ENCODE measurements at places on chromosomes 6 and 20. TPM values are rescaled to one million over a fixed set of nuclear protein-coding genes. Genes with fewer than 3 reads are reported as not detected.

- no peak for DNase-seq
These were observed 365.3 kb upstream of the SULF2 start for GRCh38 chr20:48150568-48150967.

GRCh38 chr6:38730140-38730862 lies 15.2 kb downstream of the DNAH8 start:
- DNase-seq: no peak

DNA sequence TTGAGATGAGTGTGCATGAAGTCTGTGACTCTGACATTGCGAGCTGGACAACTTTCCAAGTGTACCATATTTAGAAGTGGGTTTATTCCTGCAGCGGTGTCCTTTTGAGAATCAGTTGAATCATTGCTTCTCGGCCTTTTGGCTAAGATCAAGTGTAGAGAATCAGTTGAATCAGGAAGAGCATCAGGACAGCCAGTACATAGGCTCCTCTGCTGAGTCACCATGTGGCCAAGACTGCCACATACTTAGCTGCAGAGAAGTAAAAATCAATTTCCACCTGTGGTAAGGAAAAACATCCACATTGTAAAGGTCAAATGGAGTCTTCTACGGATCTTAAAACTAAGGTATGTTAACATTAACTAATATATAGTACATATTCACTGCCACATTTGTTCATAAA lies 428.4 kb upstream of the MARCKS start:
- no peak for DNase-seq

The DLL1 gene
- total RNA-seq: 18.6 TPM

- DNase-seq: no peak
These were observed 11.4 kb downstream of the SLC2A4RG start for GRCh38 chr20:63750807-63751470.

- no peak for DNase-seq
These were observed 232.0 kb upstream of the NOX3 start for GRCh38 chr6:155687645-155688044.

DNA sequence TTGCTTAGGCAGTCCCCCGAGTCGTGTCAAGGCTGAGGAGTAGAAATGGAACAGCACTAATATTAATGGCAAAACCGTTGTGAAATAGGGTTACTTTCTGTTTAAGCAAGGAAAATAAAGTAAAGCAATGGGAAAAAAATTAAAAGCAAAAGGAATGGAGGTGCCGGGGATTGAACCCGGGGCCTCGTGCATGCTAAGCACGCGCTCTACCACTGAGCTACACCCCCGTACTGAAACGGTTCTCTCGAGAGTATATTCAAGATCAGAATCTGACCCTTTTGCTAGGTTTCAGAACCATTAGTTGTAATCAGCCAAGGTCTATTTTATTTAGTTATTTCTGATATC lies 85.5 kb downstream of the TRIM27 start:
- DNase-seq: no peak

DNA sequence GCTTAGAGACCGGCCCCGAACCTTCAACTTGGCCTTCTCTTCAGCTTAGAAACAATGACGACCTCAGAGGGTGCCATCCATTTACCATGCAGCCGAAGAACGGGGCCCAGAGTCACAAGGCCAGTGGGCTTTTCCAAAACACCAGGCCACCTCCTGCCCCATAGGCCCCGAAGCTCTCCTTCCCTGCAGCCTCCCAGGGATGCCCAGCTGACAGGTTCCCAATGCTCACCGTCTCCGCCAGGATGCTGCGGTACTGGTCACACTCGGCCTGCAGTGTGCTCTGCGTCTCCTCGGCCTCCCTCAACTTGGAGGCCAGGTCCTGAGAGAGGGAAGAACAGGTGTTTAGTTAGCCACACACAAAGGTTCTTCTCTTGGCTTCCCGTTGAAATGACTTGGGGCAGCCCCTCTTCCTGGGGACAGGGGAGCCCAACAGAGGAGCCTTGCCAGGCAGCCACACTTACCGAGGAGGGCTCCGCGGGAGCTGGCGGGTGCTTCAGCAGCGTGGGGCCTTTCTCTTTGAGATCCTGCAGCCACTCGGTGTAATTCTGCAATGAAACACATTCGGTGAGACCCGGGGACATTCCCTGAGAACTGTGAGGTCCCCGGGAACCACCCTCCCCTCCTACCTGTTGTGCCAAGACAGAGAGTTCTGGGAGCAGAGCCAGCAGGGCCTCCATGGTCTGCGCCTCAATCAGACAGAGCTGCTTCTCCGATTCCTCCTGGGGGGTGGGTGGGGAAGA lies 51.5 kb downstream of the DSTN start:
- no peak for DNase-seq

The TREM2 gene
- 0.35 TPM for total RNA-seq

DNA sequence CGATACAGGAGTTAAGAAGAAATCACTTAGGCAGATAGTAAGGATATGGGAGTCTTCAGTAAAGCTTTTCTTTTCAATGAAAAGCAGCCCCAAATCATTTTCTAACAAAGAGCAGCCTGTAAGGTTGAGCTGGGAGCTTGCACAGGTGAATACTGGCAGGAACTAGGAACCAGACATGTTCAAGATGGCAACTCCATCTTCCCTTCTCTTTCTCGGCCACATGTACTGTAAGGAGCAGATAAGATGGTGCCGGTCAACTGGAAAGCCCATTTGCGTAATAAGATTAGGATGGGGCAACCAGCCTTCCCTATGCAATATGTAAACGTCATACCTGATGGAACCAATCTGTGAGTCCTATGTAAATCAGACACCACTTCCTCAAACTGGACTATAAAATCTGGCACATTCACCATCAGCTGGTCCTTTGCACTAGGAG lies 46.2 kb upstream of the RNGTT start:
- DNase-seq: no peak

The TMC2 gene
- total RNA-seq: not detected

DNA sequence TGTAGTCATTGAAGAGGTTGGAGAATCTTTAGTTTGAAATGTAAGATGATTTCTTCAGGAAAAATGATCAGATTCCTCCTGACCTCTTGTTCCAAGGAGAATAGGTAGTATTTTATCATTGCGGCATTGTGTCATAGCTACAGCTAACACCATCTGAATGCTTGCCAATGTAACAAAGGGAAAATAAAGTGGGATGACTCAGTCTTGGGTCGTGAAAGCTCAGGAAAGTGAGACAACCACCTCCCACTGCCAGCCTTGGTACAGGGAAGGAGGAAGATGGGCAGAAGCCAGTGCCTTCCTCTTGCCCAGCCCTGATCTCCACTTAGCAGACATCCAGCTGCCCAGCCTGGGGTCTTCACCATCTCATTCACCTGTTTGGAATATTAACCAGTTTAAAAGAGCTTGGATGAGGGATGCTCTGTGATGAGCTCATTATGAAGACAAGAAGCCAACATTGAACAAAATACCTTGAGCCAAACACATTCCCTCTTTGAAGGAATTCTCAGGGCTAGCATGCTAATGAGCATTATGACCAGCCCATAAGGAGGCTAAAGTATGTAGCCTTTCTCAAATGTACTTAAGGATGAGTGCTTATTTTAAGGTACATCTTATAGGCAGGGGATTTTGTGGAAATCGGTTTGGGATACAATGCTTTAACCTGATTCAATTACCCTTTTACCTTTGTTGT lies 40.0 kb upstream of the APCDD1L start:
- DNase-seq: no peak

GRCh38 chr20:11582060-11582459 lies 335.6 kb upstream of the BTBD3 start:
- no peak for DNase-seq

The HIVEP1 gene
- total RNA-seq: 12.0 TPM

GRCh38 chr20:24702501-24703283 lies 233.3 kb downstream of the SYNDIG1 start:
- no peak for DNase-seq

GRCh38 chr6:79048611-79049010 lies 29.4 kb downstream of the PHIP start:
- DNase-seq: no peak

The NOX3 gene
- total RNA-seq: not detected

DNA sequence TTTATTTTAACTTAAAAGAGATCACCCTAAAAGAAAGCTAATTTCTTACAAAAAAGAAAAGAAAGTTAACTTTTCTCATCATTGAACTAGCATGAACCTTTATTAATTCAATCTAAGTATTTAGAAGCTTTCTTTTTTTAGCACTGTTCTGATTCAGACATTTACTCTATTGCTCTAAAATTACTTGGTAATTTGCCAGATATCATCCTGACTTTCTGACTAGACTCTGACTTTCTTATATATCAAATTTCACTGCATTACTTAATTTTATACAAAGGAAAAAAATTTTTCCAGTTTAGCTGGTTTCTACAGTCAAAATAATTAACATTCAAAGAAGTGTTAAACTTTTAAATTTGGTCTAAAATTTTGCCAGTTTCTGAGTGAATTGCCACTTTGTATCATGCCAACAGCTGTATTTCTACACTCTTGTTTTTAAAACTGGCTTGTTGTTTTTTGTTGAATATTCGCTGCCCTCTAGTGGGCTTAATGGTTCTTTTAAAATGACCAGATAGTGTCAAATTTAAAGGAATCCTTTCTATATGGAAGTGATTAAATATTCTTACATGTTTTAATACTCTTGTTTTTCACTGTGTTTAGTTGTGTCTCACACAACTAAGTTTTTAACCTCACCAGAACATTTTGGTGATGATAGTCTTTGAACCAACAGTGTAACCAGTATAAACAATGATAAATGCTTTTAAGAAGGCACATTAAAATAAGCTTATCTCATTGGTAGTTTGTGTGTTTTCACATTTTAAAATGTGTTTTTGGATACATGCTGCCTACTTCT lies 102.0 kb downstream of the POPDC3 start:
- no peak for DNase-seq

Measured in Right ventricle myocardium superior (tissue), 1 donor.